Memory B cell (primary cell): ENCODE measurements at places on chromosomes 6 and 20.

DNA sequence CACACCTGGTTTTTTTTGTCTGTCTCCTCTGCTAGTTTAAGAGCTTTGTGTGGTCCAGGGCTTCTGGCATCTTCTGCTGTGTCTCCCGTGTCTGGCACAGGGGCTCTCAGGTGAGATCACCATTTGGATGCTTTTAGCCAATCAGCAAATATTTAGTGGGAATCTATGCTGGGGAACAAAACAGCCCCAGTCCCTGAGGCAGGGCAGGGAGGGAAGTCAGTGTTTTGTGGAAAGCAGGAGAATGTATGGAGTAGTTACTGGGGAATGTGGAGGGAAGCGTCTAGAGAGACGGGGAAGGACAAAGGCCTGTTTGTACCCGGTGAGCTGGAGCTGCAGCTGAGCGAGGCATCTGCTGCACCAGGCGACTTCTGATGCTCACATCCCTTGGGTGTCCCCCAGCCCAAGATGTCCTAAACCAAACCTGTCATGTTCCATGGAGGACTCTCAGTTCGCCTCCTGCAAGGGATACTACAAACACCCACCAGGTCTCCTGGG is 49.3 kb upstream of the NNAT start:
- DNase-seq, result no peak

- no peak for DNase-seq
Measured at GRCh38 chr20:47951521-47951971, 166.3 kb upstream of the SULF2 start.

DNA sequence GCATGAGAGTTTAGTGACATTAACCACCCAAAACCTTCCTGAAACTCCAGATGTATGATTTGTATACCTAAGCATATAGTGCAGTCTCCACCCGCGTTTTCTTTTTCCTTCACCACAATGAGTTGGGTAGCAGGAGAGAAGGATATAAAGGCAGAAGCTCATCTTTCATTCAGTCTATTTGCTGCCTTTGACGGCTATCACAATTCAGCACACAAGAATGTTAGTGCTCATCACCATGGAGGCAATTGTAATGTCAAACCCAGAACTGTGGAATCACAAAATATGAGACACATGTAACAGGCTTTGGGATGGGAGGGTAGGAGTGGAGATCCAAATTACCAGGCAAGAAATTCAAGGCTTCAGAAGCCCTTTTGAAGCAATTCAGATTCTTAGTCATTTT is 17.6 kb downstream of the ZHX3 start:
- DNase-seq, result no peak

DNA sequence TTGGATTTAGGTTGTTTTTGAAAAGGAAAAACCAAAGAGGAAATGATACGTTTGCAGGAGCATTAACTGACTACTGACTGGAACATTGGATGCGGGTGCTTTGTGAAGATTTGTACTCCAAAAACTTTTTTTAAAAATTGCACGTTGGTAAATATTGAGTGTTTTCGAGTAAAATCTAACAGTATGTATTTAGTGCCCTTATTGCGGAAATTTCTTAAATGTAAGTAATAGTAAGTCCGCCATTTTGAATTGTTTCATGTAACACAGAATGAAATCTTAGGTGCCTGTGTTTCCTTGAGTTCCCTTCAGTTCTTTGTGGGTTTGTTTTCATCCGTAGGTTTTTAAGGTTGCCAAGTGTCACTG is 15.2 kb upstream of the LIN28B start:
- no peak for DNase-seq

- DNase-seq, result no peak
Measured at GRCh38 chr20:1722513-1723050, 65.0 kb upstream of the SIRPG start.

DNA sequence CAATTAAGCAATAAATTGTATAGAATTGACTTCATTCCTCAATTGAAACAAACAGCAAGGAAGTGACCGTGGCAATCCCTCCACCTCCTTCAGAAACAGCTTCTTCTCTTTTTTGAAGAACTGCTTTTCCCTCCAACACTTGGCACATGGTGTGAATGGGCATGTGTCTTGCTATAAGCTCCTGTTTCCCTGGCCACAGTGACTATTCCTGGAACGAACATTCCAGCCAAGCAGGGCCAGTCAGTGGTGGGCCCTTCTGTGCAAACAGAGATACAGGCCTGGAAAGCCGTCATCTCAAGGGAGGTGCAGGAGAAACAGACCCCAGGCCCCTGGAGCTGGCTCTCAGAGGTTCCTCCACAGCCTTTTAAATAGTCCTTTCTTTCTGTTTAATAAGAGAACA is 6.9 kb downstream of the TXNDC5 start:
- DNase-seq, result no peak

- DNase-seq, result no peak
Measured at GRCh38 chr6:75113446-75113845, 92.4 kb downstream of the COL12A1 start.

DNA sequence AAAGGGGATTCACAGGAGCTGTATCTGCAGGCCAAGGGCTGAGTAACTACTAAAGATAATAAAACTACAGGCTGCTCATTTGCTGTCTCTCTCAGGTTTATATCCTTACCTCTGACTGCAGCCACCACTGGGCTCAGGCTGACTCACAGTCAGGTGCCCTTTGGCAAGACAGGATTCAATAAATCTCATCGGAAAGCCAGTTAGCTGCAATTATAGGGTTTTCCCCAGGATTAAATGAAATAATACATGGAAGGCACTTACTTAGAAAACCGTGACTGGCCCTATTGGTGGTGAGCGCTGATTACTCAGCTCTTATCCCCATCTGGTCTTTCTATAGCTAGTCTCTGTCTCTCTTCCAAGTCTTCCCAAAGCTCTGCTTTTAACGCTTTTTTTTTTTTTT is 26.4 kb downstream of the RMND1 start:
- no peak for DNase-seq
